ENCODE measurements at places on chromosomes 2 and 18.
A peak's percentile ranks its signal among the peaks of the same experiment; 100 is the strongest.

- no peak for DNase-seq
Observed at GRCh38 chr2:181218401-181218821, 238.0 kb downstream of the UBE2E3 start.

GRCh38 chr2:49265471-49265870, 111.2 kb upstream of the FSHR start:
- no peak for DNase-seq

DNA sequence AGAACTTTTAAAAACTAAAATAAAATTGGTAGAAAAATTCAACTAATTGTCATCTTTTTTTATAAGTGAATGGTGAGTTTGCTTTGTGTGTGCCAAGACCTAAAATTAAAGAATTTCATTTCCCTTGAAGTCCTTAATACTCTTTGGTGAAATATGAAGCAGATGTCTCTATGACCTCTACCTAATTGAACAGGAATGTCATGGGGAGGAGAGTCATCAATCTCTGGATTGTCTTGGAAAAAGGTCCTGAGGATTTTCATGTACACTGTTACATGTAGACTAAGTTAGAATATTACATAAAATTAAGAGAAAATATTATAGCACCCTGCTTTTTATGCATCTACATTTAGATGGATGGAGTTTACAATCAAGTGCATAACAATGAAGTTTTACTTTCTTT, 177.9 kb upstream of the LRP1B start:
- no peak for DNase-seq

DNA sequence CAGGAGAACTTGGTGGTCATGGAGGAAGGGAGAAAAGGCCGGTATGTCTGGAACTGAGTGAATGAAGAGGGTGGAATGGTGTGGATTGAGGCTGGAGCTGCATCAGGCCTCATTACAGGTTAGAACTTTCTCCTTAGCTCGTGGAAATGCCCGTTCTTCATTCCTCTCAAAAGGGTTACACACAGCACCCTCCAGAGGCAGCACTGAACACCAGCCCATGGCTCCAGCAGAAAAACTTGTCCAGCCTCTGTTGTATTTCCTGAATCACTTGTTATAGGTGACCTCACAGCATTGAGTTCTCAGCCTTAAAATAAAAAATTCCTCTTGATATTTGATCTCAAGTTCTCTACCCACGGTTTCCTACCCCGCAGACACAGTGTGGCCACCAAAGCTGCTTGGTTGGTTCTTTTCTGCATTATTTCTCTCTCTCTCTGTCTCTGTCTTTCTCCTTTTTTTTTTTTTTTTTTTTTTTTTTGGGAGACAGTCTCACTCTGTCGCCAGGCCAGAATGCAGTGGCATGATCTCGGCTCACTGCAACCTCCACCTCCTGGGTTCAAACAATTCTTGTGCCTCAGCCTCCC, 89.6 kb downstream of the ITGB1BP1 start:
- DNase-seq = peak; percentile 15

DNA sequence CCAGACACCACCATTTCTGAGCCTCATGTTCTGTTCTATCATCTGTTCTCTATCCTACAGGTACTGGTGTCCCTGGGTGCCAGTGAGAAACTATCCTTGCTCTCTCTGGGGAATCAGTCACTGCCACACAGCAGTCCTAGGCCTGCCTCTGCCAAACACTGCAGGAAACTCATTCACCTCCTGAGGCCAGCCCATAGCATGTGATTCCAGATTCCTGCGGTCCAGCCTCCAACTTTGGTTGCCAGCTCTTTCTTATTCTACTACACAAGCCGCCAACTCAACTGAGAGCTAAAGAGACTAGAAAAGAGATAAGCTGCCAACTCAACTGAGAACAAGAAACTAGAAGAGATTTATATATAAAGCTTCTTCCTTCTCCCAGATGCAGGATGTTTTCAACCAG, 8.8 kb upstream of the TTLL4 start:
- no peak for DNase-seq
